ENCODE measurements at places on chromosomes 2 and 18.

GRCh38 chr2:97740590-97741182, 27.3 kb downstream of the ZAP70 start:
- peak; percentile 29 for DNase-seq

DNA sequence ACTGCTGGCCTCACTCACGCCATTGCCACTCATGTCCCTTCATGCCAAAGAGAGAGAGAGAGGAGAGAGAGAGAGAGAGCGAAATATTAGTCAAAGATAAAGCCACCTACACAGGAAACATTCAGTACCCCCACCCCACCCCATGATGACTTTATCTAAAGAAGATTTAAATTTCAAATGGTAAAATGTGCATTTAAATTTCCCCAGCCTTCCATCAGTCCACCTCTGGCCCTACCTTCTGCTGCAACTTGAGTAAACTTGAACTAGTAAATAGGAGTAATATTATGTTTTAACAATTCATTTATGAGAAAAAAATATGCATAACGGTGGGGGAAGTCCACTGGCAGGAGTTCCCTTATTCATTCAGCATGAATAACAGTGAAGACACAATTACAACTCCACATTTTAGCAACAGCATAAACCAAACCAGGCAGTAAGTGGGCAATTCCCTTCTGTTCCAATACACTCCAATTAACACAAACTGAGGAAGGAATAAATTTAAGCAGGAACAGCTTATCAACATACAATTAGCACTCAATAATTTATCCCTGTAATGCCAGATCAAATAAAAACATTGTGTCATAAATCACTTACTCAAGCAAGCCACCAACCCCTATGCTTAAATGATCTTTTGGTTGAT, 264.2 kb downstream of the LNPK start:
- no peak for DNase-seq

DNA sequence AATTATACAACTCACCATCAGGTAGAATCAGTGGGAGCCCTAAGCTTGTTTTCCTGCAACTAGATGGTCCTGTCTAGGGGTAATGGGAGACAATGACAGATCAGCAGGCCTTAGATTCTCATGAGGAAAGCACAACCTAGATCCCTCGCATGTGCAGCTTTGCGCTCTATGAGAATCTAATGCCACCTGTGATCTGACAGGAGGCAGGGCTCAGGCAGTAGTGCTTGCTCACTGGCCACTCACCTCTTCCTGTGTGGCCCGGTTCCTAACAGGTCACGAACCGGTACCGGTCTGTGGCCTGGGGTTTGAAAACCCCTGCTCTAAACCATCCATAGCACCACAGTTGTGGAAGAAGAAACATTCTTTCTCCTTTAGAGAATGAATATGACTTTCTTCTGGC, 242.8 kb upstream of the CXCR4 start:
- no peak for DNase-seq

- DNase-seq = no peak
These were observed 151.5 kb downstream of the ASXL3 start for GRCh38 chr18:33729556-33729955.

DNA sequence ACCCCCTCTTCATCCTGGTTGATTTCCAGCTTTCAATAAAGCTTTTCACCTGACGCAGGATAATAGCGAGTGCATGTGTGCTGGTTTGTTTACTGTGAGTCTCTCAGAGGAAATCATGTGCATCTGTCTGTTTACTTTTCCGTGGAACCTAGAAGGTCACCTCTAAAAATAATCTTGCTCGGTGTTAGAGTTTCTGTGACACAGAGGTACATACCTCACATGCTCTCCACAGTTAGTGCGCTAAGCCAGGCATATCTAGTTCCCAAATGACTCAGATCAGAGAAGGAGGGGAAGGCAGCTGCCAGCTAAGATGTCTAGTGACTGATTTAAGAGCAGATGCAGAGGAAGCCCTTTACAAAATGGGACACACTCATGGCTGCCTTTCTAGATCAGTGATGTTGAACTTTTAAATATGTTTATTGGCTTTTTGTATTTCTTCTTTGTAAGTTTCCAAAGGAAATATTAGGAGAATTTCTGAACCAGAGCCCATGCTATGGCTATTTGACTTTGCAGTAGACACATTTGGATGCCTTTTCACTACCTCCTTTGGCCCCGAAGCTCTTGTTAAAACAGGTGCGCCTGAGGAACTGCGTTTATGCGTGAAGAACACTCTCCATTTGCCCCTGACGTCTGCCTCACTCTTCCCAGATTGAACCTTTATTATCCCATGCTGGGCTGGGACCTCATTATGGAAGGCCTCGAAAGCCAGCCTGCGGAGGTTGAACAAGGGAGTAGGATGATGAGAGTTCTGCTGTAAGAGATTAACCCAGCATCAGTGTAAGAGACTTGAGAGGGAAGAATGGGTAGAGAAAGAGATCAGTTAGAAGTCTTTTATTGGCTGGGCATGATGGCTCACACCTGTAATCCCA, 145.6 kb downstream of the FAM161A start:
- DNase-seq = no peak

DNA sequence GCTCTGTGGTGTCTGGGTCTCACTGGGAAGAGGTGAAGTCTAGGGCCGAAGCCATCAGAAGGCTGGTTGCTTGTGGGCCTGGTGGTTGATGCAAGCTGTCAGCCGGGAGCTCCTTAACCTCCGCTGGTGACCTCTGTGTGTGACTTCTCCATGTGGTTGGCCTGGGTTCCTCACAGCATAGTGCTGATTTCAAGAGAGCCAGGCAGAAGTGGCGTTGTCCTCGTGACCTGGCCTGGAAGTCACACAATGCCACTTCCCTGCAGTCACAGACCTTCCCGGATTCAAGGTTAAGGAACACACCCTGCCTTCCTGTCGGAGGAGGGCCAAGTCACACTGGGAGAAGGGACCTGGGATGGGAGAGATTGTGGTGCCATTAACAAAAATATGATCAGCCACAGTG, 303.7 kb upstream of the HS6ST1 start:
- DNase-seq = no peak

GRCh38 chr18:6590326-6590725, 139.2 kb upstream of the ARHGAP28 start:
- no peak for DNase-seq

DNA sequence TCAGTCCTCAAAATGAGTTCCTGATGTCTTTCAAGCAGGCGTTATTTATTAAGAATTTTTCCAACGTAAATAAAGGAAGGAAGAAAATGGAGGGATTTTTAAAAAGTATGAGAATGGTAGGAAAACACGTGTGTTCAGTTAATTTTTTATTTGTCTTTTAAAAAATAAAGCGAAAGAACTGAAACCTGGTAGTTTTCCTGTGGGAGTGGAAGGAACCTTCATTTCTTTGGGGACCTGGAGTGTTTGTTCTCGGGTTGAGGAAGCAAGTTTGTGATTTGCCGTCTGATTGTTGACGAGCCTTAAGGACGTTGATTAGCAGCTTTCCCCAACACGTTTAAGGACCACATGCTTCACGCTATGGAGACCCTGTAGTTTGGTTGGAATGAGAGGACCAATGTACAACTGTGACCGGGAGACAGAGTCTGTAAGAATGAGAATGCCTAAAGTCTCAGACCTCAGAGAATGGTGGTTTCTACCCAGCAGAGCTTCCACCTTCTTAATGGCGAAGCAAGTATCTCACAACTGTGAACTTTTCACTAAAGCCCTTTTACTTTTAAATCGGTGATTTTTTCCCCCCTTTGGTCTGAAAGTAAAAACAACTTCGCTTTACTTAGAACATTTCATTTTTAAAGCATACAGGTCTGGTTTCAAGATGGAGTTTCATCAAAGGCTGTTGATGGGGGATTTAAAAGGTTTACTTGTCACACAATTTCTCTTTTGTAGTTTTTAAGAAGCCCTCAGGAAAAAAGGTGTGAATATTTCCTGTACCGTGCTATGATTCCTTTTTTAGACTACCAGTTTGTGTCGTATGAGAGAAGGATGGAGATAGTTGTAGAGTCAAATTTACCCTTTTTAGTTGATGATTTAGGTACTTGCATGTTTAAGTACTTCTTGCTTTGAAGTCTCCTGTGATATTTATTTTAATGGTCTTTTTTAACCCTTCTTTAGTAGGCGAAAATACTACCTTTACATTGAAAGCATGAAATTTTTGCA, 1.4 kb downstream of the TTC39C start:
- DNase-seq = no peak

- no peak for DNase-seq
These were observed 20.7 kb upstream of the NT5DC4 start for GRCh38 chr2:112699984-112700667.

DNA sequence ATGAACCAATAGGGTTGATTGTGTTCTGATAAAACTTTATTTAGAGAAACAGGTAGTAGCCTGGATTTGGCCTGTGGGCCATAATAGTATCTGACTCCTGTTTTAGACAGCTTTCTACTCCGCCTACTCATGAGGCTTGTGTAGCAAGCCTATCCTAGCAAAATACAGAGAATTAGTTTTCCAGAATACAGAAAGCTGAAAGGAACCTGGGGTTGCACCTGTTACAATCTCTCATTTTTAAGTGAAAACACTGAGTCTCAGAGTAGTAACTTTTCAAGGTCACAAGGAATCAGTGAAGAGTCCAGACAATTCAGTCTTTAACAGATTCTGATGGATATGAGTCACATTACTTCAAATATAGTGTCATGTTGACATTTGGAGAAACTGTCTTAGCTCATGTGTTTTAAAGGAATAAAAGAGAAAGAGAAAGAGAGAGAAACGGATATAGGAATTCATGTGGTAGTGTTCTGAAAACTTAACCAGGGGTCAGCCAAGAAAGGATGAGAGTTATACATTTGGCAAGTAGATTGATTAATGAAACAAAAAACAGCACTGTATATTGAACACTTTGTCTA, 17.0 kb downstream of the ARHGAP28 start:
- no peak for DNase-seq

DNA sequence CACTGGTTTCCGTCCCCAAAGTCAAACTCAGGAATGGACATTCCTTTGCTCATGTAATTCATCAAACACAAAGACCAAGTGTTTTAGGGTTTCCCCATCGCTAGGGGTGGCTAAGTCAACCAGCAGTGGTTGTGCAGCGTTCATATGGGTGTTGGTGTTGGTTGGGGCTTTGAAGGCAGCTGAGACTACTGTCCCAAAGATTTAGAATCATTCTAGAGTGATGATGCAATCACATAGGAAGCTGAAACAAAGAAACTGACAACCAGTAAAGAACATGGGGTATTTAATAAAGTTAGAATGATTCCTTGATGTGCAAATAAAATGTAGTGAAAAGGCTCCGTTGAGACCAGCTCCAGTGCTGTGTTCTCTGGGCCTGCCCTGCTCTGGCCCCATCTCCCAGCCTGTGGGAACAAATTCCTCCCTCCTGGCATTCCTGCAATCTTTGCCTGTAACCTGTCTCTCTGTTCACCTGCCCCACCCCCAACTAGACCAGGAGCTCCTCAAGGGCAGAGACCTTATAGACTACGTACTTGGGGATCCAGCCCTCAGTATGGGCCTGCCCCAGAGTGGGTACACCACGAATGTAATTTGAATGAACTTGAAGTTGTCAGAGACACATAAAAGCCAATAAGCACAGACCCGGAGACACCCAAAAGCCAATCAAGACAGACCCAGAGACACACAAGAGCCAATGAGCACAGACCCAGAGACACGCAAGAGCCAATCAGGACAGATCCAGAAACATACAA, 191.7 kb upstream of the TWIST2 start:
- DNase-seq = no peak

DNA sequence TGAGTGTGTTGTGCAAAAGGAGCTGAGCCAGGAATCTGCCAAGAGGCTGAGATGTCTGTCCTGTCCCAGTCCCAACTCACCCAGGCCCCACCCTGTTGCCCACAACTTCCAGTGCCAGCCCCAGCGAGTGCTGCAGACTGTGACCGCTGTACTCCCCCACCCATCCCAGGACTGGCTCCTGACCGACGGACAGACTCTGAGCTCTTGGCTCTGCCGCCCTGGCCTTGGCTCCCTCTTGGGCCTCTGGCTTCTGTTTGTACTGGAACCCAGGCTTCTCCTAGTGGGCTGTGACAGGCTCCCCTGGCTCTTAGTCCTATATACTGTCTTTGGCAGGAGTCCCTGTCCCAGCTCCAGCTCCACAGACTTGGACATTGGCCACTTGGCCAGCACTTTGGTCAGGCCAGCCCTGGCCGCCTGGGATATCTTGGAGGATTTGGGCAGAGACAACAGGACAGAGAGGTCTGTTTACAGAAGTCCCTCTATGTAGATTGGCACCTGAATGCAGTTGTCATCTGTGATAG, 41.1 kb downstream of the ACOXL start:
- DNase-seq = no peak

DNA sequence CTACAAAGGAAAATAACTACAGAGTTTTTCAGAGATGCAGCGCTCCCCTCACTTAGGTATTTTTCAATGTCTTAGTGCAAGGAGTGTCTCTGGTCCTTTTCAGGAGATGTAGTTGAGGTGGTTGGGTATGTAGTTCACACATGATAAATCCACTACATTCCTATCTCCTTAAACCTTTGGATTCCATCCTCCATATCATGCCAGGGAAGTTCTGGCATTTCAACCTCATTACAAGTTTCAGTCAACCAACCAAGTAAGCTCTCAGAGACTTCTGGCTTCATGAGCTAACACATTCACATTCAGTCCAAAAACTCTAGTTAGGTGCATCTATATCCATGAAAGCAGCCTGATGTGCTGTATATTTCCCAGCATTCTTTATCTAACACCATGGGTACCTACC, 47.3 kb downstream of the MAP3K20 start:
- DNase-seq = no peak

GRCh38 chr2:114821055-114821454, 378.6 kb downstream of the DPP10 start:
- no peak for DNase-seq

GRCh38 chr2:11314487-11314886, 29.9 kb downstream of the ROCK2 start:
- DNase-seq = no peak

All from hematopoietic multipotent progenitor cell treated with erythropoietin and hydrocortisone succinate and interleukin-3 and kit ligand, for 17 days (in vitro differentiated cells).